ENCODE measurements at places on chromosomes 1 and 21.
A peak's percentile ranks its signal among the peaks of the same experiment; 100 is the strongest.

DNA sequence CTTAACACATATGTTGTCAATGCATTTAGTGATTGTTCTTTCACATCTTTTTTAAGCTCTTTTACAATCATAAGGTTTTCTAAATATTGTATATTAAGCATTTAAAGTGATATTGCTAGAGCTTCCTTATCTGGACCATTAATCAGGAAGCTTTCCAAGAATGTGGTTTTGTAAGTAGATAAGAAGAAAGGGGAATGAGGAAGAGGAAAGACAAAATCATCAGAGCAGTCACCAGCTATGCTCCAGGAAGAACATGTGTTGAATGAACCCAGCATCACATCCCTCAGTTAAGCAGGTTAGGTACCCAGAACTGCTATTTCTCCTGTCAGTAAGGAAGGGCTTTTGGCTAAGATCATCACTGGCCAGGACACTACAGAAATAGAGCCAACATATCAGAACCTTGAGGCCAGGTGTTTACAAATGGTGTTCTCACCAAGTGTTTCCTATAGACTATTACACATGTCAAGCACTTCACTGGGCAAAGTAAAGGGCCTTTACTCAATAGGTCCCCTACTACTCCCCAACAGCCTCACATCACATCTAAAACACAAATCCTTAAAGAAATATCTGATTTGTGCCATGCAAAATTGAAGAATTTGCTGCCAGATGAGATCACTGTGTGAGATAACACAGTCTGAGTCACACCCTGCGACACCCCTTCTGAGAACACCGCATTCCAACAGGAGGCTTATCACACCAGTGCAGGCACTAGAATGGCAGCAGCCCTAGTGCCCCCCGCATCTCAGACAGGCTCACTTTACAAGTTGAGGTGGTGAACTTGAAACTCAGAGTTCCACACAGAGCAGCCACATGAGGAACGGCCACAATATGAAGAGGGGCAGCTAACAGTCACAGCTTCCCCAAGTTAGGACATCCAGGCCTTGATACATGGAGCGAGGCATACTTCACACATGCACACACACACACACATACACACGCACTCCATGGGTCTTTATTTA lies 1.8 kb upstream of the SPRR2A start:
- peak; percentile 2 for DNase-seq

DNA sequence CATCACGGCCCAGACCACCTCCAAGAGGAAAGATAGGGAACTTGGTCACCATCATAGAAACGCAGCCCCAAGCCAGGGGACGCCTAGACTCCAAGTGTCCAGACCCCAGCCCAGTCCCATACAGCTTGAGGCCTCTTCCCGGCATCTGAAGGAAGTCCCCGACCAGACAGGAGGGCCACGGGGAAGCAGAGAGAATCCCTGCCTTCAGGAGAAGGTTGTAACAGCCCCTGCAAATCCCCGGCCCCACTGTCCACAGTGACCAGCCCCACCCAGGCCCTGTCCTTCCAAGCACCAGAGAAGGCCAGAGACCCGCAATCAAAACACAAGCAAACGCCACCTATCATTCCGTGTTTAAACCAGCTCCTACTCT lies 1.7 kb downstream of the SLC19A1 start:
- no peak for DNase-seq

- peak; percentile 26 for DNase-seq
Measured at GRCh38 chr1:173122958-173123852, 72.5 kb upstream of the TNFSF18 start.

- DNase-seq, result no peak
Measured at GRCh38 chr1:119253366-119253765, 112.9 kb upstream of the WARS2 start.

DNA sequence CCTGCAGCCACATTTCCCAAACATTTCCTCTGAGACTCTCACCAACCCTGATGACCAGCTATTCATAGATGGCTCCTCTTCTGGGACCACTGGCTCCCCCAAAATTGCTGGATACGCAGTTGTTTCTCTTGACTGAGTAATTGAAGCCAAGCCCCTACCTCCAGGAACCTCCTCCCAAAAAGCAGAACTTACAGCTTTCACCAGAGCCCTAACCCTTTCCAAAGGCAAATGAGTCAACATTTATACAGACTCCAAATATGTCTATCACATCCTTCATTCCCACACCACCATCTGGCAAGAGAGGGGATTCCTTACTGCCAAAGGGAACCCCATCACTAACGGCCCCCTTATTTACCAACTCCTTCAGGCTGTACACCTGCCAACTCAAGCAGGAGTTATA lies 20.3 kb upstream of the CA6 start:
- no peak for DNase-seq

DNA sequence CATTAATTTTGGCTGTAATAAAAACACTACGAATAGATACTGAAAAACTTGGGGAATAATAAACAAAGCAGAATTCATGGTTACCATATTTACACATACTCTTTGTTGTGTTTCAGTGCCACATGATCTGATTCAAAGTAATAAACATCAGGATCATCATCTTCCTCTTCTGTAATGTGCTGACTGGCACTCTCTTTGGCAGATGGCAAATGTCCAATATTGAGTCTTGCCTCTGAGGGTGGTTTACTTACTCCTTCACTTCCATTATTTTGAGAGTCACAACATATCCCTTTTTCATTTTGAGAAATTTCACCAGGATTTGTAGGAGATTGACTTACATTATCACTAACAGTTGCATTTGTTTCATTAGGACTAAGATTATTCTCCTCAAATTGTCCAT lies 50.7 kb downstream of the ZZZ3 start:
- DNase-seq, result no peak

- no peak for DNase-seq
Measured at GRCh38 chr1:240056350-240056749, 35.3 kb upstream of the FMN2 start.

Measured in Caki2 (cell line).